KG1 (cell line): ENCODE measurements at places on chromosomes 5 and 9.

DNA sequence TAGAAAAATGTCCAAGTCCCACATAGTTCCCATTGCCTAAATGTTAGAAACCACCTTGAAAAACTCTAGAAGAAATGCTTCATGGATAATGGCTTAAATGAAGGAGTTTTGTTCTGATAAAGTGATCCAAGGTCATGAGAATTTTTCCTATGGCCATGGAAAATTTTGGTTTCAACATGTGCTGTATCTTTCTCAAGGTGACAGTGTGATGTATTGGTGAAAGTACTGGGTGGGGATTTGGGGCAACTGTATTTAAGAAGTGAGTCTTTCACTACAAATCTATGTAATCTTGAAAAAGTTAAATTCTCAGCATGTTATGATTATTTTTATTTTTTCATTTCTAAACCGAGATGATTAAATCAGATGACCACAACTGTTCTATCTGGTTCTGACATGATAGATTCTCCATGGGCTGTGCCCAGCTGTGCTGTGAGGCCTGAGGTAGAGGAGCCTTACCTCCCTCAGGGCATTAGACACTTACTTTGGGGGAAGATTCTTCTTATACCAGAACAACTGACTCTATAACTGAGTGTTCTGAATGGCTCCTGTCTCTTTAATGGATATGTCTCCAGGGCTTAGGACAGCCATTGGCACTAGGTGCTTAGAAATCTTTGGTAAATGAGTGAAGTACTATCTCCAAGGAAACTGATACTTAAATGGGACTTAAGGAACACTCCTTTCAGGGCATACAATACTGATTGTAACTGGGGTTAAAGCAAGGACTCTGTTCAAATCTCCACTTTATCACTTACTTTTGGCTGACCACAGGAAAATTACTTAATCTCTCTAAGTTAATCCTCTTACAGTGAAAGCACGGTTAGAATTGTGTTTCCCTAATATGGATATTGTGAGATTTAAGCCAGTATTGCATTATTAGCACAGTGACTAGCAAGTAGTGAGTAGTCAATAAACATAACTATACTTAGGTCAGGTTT lies 397.4 kb upstream of the MEF2C start:
- DNase-seq = no peak

DNA sequence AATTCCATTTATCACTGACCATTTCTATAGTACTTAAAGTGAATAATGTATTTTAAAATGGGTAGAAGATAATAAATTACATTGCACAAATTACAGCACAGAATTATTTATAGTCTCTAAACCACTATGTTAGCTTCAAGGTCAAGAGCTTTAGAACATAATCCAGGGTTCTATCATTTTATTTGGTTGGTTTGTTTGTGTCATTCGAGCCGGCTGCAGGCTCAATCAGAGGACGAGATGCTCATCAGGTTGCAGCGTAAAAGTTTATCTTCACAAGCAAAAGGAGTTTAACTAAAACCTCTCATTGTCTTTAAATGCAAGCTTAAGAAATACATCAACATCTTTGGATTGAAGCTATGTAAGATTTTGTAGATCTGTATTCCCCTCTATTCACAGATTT lies 523.8 kb downstream of the EFNA5 start:
- no peak for DNase-seq

DNA sequence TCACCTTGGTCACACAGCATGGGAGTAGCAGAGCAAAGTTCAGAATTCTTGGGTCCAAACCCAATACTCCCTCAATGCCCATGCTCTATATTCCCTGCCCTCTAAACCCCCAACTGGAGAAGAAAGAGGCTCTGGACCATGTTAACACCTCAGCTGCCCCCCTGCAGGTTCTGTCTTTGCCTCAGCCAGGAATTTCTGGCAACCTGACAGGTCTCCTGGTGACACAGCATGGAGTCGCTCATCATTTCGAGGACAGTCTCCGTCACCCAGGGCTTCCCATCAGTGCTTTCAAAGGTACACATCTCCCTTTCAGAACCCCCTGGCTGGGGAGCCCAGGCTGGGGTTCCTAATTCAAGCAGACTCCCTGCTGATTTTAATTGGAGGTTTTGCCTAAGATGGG lies 189.5 kb downstream of the BRINP1 start:
- no peak for DNase-seq

GRCh38 chr9:126306071-126306647 lies 20.5 kb upstream of the MVB12B start:
- DNase-seq = no peak

- DNase-seq = no peak
Measured at GRCh38 chr5:78899922-78900362, 85.2 kb downstream of the ARSB start.

- DNase-seq = no peak
Measured at GRCh38 chr5:81097713-81098112, 135.4 kb upstream of the CKMT2 start.
